CD4-positive, alpha-beta T cell (primary cell): ENCODE measurements at places on chromosomes 5 and 9.

DNA sequence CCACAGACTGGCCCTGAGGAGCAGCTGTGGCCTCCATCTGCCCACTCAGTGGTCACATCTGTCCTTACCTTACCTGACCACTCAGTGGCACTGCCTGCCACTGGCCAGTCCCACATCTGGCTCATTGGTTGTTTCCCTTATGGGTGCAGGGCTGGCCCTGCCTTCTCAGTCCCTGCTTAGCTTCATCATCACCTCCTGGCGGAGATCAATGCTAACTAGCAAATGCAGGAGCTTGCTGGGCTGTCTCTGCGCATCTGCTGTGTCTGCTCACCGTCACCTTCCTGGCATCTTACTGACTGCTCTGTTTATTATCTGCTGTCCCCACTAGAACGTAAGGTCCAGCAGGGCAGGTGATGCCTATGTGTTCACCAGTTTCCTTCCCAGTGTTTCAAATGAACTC lies 356.9 kb downstream of the SEMA5A start:
- no peak for DNase-seq

- no peak for DNase-seq
These were observed 30.5 kb upstream of the MSH3 start for GRCh38 chr5:80623999-80624398.

DNA sequence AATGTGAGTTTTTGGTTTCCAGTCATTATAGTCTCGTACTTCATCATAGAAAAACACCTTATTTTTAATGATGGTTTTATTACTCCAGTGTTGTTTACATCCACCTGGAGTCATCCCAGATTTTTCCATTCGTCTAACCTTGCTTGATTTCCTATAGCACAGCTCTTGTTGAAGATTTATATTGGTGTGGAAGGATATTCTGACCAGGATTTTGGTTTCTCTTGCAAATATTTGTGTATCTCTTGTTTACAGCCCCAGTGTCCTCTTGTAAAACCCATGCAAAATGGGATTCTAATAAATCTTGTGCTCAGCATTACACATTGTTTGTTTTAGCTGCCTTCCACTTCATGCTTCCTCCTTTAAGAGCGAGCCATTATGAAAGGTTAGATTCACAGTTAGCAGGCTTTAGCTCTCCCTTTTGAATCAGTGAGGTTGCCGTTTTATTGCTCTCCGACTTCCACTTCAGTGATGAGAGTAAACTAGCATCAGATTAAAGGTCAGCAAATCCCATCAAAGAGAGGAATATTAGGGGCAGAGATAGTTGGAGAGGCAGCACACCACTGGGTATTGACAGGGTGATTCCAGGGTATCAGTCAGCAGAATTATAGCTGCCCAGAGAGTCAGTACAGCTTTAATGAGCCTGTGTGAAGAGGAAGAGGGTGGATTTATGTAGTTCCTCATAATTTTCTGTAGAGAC lies 157.1 kb downstream of the PBX3 start:
- DNase-seq, result no peak

DNA sequence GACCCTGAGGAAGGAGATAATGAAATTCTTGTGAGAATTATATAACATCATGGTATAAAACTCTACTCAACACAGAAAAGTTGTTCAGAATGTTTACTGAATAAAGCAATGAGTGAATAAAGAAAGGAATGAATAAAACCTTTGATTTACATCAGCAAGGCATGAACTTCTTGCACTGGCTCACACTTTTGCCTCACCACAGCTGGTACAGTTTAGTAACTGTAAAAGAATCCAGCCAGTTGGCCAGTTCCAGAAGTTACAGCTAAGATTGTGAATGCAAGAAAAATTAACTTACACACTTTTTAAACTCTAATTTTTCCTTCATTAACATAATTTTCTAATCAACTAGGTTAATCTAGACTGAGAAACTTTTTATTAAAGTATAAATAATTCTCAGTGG lies 490.9 kb downstream of the NFIB start:
- DNase-seq, result no peak

DNA sequence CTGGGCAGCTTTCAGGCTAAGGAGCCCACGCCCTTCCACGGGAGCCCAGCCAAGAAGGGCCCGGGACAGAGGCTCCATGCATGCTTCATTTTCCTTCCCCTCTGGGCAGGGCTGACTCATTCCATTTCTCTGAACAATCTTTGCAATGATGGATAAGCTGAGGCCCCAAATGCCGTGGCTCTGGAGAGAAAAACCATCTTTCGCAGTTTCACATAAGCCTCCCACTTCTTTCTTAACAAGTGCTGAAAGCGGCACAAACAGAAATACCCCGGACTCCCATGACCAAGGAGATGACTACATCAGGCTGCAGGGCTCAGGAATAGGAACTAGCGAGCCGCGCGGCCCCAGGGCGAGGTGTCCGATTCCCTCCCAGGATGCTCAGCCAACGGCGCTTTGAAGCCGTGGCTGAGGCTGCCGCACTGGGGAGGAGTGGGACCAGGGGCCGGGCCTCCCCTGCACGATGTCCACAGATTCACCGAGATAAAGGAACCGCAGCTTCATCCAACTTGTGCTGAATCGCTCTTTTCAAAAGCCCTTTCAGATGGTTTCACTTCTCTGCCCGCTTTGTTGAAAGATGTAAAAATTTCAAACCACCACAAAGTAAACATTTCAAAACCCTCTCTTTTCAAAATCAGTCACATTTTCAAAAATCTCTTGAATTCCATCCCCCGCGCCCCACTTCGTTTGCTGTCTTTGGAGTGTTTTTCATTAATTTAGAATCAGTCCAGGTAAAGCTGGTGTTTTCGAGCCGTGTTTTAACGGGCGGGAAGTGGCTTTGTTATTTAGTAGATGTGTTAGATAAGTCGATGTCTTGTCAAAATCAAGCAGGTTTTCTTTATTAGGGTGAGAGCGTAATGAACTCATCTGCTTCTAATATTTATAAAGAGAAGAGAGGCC lies 96.5 kb upstream of the LMX1B start:
- DNase-seq, result no peak

DNA sequence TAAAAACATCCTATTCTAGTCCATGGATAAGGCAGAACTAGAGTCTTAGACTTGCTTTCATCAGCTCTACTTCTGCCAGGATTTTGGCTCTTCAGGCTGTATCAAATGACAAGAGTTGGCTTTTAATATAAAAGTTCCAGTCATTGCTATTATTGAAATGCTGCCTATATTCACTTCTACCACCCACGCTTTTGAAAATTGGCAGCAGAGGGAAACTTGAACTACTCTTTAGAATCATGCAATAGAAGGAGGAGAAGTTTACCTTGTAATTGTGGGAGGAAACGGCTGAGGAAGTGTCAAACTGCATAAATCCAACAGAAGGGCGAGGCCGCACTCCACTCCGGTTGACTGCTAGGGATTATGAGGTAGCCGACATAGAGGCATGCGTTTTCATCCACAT lies 122.6 kb upstream of the BASP1 start:
- DNase-seq, result no peak

DNA sequence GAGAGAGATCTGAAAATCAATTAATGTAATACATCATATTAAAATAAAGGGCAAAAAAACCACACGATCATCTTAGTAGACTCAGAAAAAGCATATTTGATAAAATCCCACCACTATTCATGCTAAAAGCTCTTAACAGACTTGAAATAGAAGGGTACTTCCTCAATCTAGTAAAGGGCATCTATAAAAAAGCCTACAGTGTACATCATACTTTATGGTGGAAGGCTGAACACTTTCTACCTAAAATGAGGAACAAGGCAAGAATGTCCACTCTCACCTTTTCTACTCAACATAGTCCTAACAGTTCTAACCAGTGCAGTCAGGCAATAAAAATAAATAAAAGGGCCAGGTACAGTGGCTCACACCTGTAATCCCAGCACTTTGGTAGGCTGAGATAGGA lies 38.9 kb downstream of the POLK start:
- DNase-seq, result no peak

DNA sequence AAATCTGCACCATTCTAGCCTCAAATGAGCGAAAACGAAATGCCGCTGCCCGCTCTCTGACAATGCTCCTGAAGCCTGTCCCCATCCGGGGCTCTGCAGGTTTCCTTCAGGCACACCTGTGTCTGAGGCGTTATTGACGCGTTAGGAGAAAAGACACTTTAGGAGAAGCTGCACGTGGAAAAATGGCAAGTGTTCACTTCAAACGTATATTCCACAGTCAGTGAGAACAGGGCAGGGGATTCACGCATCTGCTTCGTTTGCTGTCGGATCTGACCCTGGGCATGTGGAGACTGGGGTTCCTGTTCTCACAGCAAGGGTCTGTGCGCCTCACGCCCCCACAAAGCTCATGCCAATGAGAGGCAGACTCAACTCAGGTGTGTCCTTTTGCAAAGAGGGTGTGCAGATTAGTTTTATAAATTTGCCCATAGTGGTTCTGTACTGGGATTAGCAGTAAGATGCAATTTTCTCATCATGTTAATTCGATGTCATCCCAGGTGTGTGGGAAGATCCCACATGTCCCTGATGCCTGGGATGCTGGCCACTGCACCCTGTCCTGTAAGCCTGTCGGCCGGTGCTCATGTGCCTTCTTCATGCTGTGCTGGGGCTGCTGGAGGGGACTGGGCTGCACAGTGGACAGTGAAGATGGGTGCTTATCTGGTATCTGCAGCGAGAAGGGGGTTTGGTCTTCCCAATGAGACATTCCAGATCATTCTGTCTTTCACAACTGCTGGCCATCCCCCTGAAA lies 11.2 kb upstream of the TBC1D9B start:
- no peak for DNase-seq

DNA sequence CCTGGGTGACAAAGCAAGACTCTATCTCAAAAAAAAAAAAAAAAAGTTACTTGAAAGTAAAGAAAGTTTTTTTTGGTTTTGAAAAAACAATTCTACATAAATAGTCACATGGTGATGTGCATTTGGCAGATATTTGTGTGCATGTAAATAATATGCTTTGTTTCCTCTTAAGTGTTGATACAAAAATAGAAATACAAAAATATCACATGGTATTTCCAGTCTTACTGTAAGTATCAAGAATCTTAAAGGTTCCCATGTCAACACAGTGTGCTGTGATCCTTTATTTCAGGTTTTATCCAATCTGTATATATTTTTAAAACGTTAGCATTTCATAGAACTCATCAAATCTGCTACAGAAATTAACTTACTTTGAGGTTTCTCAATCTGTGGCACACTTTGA lies 521.9 kb downstream of the TLE4 start:
- no peak for DNase-seq

GRCh38 chr9:573691-574410 lies 267.6 kb upstream of the DMRT1 start:
- no peak for DNase-seq

- DNase-seq, result no peak
These were observed 5.6 kb upstream of the ABLIM3 start for GRCh38 chr5:149135536-149136201.

GRCh38 chr5:154237946-154238345 lies 47.4 kb downstream of the GALNT10 start:
- DNase-seq, result no peak

GRCh38 chr5:100861148-100861547 lies 41.9 kb downstream of the ST8SIA4 start:
- no peak for DNase-seq

DNA sequence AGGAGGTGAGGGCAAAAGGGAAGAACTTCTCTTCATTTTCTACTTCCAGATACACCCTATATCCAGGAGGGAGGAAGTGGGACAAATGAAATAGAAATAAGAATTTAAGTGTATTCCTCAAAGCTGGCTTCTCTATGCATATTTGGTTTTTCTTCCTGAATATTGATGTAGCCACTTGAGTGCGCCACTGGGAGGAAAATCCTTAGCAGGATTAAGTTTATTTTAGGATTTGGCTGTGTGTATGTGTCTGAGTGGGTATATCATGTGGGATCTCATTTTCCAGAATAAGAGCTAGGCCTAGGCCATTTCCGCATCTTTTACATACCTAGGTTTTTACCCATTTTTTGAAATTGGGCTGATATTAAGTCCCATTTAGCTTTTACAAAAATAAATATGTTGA lies 42.5 kb downstream of the MAP1B start:
- no peak for DNase-seq

DNA sequence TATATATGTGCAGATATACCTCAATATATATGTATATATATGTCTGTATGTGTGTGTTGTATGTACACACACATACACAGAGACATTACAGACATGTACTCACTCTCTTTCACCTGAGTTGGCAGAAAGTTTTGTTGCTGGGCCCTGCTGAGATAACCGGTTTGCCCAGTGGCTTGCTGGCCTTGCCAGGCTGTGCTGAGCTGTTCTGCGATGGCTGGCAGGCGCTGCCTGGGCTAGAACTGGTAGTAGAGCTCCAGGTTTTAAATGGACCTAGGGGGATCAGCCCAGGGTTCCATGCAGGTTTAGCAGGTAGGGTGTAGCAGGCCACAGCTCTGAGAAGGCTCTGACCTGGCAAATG lies 394.3 kb downstream of the GADD45G start:
- DNase-seq, result peak; percentile 4

DNA sequence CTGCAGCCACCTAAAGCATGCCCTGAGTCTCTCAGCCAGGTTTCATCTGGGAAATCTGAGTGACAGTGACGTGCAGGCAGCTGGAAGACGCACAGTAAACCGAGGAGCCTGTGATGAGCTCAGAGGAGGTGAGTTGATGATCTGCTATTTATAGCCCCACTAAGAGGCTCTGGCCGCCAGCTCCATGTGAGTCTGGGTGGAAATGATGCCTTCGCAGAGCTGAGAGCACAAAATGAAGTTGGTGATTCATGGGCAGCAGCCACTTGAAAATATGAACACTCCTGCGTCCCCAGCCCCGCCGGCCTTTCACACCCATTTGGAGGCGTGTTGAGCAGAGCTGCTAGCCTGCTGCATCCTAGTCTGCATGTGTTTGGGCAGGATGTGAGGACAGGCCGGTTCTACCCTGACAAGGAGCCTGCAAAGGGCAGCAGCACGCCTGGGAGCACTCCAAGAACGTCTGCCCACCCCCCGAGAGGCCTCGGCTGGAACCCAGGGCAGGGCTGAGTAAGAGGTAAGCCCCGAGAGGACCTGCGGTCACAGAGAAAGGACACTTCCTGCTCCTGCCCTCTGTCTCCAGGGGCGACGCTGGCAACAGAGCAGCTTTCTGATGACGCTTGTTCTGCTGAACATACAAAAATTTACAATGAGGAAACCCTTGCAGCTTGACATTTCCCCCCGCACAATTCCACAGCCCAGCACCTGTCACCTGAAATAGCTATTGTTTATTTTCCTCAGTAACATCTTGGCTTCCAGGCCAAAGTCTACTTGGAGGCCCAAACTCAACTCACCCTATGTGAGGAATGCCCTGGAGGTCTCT lies 25.1 kb upstream of the CDKN2AIPNL start:
- peak; percentile 45 for DNase-seq

DNA sequence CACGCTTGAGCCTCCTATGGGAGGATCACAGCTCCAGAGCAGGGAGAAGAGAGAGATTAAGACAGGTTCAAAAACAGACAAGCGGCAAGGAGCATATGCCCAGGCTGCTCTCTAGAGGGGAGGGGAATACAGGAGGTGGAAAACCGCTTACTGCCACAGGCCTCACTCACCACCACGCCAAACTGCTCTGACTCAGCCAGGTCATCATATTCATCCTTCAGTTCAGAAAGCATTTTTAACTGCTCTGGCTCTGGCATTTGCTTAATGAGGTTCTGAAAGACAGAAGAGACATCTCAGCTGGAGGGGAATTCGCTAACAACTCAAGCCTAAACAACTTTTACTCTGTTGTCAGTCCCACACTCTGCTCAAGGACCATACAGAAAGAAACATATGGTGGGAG lies 40.1 kb downstream of the PCDHGC5 start:
- DNase-seq, result no peak
